ENCODE measurements at places on chromosomes 13 and 19.

- no peak for DNase-seq
These were observed 2.3 kb downstream of the PLPP2 start for GRCh38 chr19:288911-289310.

GRCh38 chr19:52722062-52723003, 12.5 kb downstream of the ZNF611 start:
- DNase-seq: no peak

- DNase-seq: no peak
These were observed 23.5 kb upstream of the DCLK1 start for GRCh38 chr13:36154567-36155291.

DNA sequence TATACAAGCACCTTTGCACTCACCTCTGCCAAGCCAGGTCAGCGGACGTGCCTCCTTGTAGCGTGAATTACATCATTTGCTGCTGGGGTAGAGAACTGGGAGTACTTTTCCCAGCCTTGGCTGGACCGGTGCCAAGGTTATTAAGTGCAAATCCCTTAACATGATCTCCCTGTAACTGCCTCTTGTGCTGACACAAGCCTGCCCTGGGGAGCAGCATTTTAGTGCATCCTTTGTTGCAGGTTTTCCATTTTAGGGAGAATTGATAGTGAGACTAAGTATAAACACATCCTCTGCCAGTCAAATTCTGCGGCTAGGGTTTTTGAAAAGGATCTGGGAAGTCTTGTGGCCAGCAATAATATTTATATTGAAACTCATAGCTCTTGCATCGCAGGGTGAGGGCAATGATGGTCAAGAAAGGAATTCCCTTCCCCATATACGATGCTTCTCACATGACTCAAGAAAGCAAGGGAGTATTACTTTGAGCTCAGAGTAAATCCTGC, 32.7 kb upstream of the DCLK1 start:
- DNase-seq: no peak

GRCh38 chr13:50285283-50285682, 270.0 kb downstream of the KCNRG start:
- DNase-seq: no peak

DNA sequence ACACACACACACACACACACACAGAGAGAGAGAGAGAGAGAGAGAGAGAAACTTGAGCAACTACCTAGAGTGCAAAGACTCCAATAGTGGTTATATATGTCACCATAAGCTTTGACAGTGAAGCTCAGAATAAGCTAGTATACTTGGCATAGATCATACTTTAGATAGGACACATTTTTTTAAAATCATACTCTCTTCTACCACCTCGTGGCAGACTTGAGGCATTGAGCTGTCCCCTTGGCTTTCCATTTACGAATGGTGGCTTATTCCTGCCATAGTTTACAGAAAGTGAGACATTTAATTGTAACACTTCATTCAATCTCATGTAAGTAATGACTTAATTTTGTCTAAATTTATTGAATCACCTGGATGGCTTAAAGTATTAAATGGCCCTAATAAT, 108.2 kb downstream of the EDNRB start:
- peak; percentile 27 for DNase-seq

DNA sequence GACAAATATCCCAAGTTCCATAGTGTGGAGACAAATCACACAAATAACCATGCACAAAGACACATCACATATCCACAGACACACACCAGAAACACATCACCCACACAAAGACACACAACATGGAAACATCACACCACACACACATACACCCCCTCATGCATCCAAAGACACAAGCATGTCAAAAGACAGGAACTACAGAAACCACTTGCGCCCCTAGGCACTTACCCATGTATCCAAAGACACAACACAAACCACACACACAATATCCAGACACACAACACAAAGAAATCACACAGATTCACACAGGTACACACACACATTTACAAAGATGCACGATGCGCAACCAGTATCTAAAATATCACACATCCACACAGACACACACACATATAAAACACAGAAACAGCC, 901 bp downstream of the DPF1 start:
- no peak for DNase-seq

GRCh38 chr19:7272856-7273578, 21.2 kb downstream of the INSR start:
- no peak for DNase-seq
